GM04503 (cell line): ENCODE measurements at places on chromosomes 16 and 17.

GRCh38 chr17:33519692-33520091 lies 226.6 kb upstream of the ASIC2 start:
- no peak for DNase-seq

- no peak for DNase-seq
These were observed 120.3 kb downstream of the ANKRD11 start for GRCh38 chr16:89370081-89370511.

- no peak for DNase-seq
These were observed 5.4 kb upstream of the STAC2 start for GRCh38 chr17:39231091-39231561.

DNA sequence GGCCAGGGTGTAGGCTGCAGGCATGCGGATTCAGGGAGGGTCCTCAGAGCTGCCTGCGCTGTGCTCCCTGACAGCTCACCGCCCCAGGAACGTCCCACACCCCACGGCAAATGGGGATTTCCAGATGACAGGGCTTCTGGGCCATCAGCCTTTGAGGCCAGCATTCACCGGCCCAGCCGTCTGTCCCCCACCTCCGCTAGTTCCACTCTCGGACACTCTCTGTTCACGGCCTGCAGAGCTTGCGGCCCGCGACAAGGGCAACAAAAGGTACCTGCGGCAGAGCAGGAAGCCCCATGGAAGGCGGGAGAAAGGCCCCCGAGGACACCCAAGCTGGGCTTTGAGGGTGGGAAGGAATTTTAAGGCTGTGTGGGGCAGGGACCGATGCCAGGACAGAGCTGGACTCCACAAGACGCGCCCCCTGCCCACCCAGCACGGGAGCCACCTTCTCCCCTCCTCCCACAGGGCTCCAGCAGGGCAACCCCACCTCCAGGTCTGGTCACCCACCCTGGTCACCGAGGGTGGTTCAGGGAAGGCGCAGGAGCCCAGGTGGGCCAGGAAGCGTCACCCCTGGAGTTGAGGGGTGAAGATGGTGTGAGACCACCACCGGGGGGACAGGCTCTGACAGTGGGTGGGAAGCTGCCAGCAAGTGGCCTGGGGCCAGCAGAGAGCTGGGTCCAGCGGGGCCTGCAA lies 5.6 kb upstream of the CYBA start:
- DNase-seq, result no peak

- DNase-seq, result no peak
These were observed 8.4 kb upstream of the PCTP start for GRCh38 chr17:55742272-55743102.

GRCh38 chr17:41906465-41907184 lies 12.1 kb downstream of the ACLY start:
- DNase-seq, result no peak

DNA sequence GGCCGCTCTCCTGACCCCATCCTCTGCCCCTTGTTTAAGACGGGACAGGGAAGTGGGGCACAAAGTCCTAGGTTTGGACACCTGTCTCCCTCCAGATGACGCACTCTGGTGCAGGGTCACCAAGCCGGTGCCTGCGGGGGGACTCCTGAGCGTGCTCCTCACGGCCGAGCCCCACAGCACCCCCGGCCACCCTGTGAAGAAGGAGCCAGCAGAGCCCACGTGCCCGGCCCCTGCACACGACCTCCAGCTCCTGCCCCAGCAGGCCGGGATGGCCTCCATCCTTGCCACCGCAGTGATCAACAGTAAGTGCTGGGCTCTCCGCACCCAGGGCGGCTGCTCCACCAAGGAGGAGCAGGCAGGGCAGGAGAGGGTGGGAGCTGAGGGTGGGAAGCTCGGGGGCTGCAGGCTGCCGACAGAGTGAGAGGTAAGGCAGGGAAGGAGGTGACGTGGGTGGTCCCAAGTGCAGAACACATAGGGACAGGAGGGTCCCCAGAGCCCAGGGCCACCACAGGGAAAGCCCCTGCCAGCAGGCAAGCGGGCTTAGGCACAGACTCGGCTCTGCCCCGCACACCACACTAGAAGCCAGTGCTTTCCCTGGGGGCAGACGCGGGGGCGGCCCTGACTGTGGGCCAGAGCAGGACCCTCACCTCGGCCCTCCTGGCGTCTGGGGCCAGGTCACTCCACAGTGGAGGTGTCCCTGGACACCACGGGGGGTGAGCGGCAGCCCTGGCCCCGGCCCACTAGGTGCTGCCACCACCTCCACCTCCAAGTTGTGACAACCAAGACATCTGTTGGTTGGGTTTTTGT lies 42.1 kb upstream of the ZC3H18 start:
- no peak for DNase-seq

- DNase-seq, result no peak
These were observed 55.1 kb downstream of the SOX9 start for GRCh38 chr17:72175787-72176515.

GRCh38 chr17:36736201-36737156 lies 135.1 kb downstream of the MRM1 start:
- DNase-seq, result no peak
